ENCODE measurements at places on chromosomes 12 and 14.

DNA sequence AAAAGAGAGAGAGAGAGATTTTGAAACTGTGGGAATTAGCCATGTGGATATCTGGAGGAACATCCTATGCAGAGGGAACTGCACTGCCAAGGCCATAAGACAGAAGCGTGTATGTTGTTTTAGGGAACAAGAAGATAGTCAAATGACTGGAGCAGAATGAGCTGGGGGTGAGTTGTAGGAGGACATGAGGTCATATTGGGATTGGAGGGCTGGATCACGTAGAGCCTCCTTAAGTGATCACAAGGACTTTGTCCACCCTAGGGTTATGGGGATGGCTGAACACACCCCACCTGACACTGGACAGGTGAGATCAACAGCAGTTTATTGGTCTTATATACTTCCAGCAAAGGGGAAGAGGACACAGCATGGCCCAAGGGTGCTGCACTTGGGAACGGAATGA lies 8.2 kb upstream of the CGRRF1 start:
- no peak for DNase-seq

GRCh38 chr12:112425582-112426382 lies 7.0 kb downstream of the PTPN11 start:
- DNase-seq: no peak

- DNase-seq: peak; percentile 31
These were observed 342.7 kb downstream of the CACNA1C start for GRCh38 chr12:2395354-2395977.

- no peak for DNase-seq
These were observed 116.4 kb downstream of the NTN4 start for GRCh38 chr12:95674163-95674562.

GRCh38 chr14:99742509-99743487 lies 50.4 kb upstream of the EML1 start:
- no peak for DNase-seq

DNA sequence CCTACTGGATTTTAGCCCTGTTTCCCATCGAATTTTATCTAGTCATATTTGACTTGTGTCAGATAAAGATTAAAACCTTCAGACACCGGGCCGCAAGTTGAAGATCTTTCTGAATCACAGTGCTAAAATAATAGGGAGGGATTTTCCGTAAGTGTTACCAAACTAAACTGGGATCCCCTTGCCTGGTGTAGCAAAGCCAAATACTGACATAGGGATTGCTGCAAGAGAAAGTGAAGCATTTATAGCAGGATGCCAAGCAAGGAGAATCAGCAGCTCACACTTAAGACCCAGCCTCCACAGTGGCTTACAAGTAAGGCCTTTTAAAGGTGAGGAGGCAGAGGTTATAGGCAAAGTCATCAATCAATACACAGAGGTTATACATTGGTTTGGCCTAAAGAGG lies 147.4 kb downstream of the AKAP6 start:
- DNase-seq: no peak

GRCh38 chr14:71403656-71404055 lies 496.4 kb downstream of the PCNX1 start:
- peak; percentile 12 for DNase-seq

- no peak for DNase-seq
These were observed 3.4 kb downstream of the PLBD2 start for GRCh38 chr12:113361574-113362370.

- DNase-seq: no peak
These were observed 25.4 kb downstream of the CHST11 start for GRCh38 chr12:104482113-104482512.

DNA sequence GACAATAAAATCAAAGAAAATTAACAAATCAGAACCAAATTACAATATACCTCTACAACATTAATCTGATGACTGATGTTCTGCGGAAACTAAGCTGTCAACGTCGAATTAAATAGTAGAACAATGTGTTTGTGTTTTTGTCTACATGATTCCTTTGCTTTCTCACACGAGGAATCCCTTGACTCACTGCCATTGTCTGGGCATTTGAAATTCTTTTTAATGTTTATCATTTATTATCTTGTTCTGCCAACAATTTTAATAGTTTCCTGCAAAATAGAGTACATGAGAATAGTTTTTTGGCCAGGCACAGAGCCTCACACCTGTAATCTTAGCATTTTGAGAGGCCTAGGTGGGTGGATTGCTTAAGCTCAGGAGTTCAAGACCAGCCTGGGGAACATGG lies 76.6 kb upstream of the KRAS start:
- no peak for DNase-seq

DNA sequence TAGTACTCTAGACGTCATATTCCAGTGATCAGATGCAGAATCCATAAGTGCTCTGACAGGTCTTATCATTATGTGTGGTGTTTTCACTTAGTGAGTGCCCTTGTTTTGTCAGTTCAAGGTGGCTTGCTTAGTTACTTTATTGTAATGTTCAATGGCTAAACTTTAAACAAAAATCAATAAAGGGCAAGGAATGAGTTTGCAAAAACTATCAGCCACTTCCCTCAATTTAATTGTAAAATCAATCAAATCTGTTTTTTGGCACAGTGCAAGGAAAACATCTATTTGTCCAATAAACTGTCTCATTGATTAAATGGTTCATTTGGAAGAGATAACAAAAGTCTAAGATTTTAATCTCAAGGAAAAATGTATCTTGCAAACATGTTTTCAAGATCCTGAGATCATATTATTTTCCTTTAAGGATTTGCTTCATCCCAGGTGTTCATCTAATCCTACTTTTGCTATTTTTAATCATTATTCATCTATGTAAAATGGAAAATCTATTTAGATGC lies 59.6 kb upstream of the EEA1 start:
- no peak for DNase-seq

DNA sequence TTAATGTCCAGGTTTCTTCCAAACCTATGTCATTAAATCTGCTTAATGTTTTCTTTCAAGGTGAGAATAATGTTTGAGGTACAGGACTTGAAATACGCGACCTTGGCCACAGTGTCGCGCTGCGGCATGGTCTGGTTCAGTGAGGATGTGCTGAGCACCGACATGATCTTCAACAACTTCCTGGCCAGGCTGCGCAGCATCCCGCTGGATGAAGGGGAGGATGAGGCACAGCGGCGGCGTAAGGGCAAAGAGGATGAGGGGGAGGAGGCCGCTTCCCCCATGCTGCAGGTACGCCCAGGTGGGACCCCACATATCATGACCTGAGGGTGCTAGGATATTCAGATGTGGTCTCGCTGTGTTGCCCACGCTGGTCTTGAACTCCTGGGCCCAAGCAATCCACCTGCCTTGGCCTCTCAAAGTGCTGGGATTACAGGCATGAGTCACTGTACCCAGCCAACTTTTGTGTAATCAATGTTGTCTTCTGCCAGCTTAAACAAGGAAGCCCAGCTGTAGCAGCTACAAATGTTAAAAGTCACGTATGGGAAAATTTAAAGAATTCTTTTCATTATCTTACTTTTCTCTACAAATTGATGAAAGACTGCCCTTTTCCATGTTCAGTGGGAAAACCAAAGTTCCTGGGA lies 50.8 kb downstream of the DYNC1H1 start:
- DNase-seq: no peak

GRCh38 chr12:19916974-19917373 lies 451.4 kb upstream of the PDE3A start:
- DNase-seq: no peak

DNA sequence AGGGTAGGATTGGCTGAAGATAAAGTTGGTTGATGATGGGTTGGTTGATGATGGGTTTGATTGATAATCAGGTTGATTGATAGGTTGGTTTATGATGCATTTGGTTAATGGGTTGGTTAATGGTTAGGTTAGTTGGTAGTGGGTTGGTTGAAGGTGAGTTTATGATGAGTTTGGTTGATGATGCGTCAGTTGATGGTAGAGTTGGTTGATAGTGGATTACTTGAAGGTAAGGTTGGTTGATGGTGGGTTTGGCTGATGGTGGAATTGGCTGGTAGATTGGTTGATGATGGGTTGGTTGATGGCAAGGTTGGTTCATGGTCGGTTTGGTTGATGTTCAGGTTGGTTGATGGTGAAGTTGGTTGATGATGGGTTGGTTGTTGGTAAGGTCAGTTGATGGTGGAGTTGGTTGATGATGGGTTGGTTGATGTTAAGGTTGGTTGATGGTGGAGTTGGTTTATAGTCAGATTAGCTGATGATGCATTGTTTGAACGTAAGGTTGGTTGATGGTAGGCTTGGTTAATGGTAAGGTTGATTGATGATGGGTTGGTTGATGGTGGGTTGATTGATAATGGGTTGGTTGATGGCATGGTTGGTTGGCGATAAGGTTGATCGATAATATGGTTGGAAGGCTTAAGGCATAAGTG lies 146.4 kb downstream of the ADGRD1 start:
- DNase-seq: no peak

DNA sequence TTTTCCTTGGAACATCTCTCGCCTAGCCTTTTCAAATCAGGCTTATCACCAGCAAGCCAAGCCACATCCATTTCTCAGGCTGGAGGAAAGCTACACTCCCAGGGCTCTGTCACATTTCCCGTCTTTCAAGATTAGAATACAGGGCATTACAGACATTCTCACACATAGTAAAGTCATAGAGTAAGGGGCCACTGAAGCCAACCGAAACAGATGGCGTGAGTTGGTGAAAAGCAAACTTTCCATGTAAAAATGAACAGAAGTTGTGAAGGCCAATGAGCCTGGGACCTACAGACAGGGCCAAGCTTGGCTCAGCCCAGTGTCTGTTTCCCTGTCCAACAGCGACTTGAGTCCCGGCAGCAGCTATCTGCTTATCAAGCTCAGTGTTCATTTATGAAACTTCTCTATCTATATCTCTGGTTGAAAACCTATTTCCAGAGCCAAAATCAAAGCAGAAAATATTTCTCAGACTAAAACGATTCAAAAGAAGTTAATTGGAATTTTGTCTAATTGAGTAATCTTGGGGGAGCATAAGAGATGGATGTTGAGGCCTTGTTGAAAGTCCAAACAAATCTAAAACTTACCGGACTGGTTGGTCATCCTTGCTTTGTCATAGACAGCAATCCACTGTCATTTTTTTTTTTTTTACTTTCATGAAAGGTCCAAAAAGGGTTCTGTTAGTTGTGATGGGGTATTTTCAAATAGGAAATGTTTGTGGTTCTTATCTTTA lies 105.6 kb downstream of the DAAM1 start:
- DNase-seq: no peak

DNA sequence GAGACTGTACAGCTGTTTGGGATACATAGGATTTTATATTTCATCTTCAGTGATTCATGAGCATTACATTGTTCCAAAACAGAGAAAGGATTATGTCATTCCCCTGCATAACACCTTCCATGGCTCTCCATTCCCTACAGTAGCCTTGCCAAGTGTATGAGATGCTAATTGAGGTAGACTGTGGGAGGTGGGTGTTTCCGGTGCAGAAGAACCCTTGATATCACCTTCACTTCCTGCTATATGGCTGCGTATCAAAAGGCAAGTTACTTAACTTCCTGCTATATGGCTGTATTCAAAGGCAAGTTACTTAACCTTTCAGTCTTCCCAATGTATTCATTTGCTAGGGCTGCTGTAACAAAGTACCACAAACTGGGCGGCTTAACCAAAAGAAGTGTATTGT lies 11.2 kb downstream of the FAR2 start:
- no peak for DNase-seq

DNA sequence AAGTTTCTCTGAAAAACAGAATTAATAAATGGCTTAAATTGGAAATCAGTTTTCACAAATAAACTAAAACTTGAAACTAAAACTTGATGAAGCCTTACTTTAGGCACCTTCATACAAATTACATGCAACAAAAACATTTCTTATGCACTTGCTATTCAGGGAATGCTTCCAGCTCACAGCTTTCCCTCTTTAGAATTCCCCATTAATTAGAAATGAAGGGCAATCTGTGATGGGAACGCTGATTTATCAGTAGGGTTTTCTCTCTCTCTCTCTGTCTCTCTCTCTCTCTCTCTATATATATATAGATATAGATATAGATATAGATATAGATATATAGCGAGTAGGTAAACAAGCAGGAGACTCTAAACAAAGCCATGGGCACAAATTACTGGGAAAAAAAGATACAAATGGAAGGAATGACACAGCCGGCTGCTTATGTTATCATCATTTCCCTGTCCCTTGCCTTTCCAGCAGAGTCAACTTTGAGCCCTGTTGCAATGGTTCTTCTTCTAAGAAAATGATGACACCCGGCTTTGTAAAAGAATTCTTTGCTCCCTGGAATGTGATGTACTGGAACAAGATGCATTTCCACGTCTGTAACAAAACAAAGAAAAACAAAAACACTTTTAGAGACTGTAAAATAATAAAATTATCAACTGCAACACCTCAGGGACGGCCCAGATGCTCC lies 1121.6 kb upstream of the TMEM132C start:
- no peak for DNase-seq

DNA sequence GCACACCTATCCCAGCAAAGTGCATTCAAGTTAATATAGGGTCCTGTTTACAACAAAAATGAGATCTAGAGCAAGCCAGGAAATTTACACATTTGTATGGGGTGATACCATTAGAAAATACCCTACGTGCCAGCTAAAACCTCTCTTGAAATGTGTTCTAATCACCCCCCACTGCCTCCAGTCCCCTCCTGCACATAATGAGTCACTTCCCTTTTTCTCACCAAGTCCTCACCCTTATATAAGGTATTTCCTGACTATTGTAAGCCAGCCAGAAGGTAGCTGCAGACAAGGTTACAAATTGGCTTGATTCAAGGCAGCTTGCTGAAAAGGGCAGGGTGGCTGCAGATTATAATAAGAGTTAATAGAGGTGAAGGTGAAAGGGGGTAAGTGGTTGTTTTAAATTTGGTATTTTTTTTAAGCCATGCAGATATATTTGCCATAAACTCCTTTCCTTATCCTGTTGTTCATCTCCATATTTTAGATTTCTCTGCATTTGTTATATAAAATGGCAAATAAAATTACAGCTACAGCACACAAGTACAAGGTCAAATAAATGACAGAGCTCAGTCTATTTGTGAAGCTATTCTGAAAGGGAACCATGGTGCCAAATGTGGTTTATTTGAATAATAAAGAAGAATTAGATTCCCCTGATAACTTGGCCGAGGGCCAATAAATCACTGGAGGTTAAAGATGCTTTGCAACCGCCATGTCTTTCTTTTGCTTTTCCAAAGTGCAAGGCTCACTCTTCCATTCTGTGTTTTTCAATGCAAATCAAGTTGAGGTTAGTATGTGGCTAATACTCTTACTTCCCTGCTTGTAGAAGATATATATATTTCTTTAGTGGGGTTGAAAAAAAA lies 385.9 kb downstream of the EGLN3 start:
- no peak for DNase-seq

DNA sequence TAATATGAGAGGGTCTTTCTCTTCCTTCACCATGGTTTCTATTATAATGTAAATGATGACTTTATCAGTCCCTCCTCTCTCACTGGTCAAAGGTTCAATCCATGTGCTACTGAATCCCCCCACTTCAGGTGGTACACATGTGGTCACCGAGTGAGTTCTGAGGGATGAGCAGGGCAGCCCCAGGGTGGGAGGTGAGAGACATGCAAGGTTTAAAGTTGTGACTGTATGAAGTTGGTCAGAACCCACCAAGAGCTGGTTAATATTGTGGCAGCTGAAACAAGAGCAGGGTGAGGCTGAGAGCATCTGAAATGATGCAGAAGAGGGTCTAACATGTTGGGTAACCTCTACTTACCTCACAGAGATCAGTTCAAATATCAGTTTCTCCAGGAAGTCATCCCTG lies 444.7 kb upstream of the FBXO33 start:
- no peak for DNase-seq

- no peak for DNase-seq
These were observed 52.0 kb downstream of the PIK3C2G start for GRCh38 chr12:18313306-18313705.

All from stimulated activated CD4-positive, alpha-beta T cell treated with anti-CD3 and anti-CD28 coated beads, Interleukin-4, amount 100 ng/mL, for 24 hours (primary cell).